ENCODE measurements at places on chromosomes 6 and 20.

DNA sequence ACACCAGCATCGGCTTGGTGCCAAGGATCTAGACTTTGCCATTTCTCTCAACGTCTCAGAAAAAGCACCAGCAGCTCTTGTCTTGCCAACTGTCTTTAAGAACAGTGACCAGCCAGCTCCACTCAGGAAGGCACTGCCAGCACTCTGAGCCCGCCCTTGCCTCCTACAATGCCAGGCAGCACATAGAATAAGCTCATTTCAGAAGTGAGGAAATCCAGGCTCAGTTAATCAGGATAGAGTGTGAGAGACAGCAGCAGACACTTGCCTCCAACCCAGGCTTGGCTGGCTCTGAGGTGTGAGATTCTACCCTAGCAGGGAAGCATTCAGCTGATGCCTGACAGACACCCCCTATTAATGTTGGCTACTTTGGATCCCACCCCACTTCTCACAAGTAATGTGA is 4.3 kb upstream of the SYNDIG1 start:
- DNase-seq: no peak

DNA sequence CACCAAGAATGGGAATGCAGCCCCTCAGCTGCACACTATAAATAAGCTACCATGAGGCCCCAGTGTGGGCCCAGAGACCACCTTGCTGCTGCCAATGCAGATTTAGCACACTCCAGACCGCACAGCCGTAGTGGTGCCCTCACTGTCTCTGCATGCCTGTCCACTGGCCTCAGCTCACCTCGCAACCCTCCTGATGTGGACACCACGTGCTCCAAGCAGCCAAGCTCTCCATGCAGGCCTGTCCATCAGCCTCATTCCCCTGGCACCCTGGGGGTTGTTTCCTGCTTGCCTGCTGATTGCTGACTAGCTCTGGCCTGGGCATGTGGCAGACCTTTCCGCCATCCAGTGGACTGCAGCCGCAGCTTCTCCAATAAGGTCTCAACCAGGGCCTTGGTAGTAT is 36.2 kb downstream of the ZBTB9 start:
- no peak for DNase-seq

DNA sequence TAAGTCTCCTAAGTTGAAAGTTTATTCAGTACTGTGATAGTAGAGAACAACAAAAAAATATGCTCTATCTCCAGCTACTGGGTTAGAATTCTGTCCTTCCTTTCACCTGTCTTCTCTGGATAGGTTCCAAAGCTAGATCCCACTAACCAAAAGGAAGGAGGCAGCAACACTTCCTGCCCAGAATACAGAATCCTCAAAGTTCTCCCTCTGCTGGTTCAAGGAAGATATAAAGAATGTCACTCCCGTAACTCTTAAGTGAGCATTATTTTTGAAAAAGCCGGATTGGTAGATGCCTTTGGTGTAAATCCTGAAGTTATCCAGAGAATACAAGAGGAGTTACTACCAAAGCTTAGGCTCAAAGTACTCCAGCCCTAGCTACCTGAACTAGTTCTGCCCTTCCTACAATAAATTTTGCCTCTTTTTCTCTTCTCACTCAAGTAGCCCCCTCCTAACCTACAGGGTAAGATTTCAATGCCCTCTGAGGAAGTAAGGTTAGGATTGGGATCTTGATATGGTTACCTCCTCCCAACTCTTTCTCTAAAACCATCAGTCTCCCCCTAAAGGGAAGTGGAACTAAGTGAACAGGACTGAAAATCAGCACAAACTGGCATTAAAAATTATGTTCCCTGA is 26.0 kb upstream of the CRIP3 start:
- no peak for DNase-seq

DNA sequence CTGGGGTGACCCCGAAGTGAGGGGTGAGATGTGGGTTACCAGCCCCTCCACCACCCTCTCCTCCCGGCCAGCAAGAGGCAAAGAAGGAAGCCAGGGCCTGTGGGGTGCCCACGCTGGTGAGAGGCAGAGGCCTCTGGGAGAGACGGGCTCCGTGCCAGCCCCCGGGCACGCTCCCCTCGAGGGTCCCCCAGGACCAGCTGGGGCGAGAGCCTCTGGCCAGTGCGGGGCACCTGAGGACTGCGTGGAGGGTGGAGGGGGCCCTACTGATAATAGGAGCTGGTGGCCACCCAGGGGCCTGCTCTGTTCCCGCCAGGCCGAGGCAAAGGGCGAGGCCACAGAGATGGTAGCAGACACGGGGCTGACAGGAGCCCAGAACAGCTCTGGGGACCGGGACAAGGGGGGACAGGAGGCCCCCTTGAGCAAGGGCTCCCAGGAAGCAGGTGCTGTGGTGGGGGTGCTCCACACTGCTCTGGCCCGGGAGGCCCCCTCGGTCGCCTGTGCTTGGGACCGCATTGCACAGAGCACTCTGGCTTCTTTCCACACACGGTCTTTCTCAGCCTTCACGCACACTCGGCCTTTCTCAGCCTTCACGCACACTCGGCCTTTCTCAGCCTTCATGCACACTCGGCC is 226.9 kb downstream of the TTLL2 start:
- no peak for DNase-seq

DNA sequence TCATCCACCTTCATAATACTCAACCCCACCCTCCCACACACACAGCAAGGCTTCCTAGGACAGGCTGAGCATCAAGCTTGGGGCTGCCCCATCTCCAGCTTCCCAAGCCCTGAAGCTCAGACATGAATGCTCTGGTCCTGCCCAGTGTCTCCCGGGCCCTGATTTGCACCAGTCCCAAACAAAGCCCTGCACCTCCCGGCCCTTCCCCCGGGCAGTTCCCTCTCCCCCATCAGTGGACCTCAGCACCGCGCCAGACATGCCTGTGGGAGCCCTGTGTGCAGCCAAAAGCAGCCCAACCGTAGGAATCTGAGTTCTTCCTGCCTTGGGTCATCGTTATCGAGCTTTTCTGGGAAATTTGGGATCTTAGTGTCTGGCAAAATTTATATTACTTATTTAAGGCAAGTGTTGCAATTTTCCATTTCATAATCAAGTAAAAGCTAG is 63.5 kb downstream of the THBS2 start:
- no peak for DNase-seq

DNA sequence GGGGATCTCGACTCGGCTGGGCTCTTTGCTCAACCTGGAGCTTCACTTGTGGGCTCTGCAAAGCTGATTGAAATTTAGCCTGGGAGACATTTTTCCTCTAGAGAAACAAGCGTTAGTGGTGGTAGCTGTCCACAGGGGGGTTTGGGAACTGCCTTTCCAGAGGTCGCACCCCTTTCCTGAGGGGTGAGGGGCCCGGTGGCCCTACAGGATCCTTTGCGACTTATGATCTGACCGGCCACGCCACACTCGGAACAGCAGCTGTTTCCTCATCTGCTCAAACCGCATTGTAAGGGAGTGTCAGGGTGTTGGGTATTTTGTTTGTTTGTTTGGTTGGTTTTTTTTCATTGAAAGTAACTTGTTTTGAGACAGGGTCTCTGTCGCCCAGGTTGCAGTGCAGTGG is 21.0 kb downstream of the PNLDC1 start:
- DNase-seq: no peak

DNA sequence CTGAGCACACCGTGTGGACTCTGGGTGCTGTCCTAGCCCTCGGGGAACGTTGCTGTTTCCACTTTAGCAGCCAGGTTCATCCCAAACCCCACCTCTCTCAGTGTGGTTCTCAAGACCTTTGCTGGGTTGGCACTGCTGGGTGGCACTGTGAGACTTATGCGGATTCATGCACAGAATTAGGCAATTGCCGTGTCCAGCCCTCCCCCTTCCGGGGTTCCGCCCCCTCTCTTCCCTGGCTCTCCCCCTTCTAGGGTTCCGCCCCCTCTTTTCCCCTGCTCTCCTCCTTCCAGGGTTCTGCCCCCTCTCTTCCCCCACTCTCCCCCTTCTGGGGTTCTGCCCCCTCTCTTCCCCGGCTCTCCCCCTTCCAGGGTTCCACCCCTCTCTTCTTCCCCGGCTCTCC is 39.8 kb upstream of the SLCO4A1 start:
- DNase-seq: no peak

GRCh38 chr6:35905841-35906498 is 14.9 kb downstream of the SRPK1 start:
- no peak for DNase-seq

- no peak for DNase-seq
These were observed 97.1 kb upstream of the TOP1 start for GRCh38 chr20:40931410-40932044.

DNA sequence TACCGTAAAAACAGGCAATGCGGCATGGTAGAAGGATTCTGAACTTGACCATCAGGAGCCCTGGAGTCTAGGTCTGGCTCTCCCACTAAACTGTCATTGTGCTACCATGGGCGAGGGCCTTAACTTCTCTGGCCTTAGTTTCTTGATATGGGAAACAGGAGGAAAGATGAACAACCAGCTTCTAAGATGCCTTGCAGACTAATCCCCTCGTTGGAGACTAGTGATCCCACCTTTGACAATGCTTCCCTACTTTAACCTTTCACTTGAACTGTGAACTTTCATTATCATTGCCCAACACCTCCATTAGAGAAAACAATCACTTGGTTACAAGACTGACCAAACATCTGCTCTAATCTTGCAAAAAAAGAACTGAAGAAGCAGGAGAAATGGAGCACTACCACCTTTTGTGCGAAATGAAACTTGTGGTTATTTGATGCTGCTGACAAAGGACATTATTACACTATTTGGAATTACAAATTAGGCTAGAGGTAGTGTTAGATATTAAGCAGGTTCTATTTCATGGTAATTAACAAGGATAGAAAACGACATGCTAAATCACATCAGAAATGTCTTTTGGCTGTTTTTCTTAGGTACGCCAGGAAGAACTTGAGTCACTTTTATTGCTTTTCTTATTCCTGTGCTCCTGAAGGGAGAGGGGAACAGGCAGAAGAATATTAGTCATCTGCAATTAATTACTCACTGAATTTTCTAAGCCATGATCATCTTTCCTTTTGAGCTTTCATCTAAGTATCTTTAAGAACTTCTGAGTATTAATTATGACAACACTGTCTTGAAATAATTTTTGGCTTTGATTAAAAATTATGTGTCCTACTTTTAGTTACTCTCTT is 39.1 kb upstream of the ARHGAP18 start:
- no peak for DNase-seq

DNA sequence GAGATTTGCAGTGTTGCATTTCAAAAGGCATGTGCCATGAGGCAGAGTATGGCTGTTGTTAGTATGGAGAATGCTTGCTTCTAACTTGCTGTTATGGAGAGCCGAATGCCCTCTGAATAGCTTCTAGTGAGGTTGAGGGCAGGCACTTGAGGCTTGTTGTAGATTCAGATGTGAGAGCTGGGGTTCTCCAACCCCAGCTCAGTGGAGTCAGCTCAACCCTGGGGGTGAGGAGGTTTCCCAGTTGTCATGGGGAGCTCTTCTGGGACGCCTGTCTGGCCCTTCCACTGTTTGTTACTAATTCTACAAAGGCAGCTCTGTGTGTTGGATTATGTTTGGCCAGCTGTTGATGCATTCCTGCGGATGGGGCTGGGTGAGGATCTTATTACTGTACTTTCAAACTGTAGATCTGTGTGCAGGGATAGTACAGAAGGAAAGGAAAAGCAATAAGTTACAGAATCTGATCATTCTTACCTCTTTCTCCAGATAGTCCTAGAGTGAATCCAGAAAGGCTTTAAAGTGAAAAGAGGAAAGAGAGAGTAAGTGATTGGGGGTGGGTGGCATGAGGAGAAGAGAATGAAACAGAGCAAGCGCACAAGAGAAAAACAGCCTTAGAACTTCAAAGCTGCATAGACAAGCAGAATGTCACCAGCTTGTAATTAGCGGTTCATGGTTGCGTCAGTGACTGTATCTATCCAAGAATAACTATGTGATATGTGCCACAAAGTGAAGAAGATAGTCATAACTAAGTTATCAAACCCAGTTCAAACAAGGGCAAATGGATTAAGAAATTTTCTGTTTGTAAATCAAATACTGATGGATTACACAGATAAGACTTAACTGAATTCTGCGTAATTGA is 148.7 kb downstream of the PRL start:
- no peak for DNase-seq

- DNase-seq: no peak
These were observed 23.5 kb downstream of the NOL7 start for GRCh38 chr6:13638626-13639025.

DNA sequence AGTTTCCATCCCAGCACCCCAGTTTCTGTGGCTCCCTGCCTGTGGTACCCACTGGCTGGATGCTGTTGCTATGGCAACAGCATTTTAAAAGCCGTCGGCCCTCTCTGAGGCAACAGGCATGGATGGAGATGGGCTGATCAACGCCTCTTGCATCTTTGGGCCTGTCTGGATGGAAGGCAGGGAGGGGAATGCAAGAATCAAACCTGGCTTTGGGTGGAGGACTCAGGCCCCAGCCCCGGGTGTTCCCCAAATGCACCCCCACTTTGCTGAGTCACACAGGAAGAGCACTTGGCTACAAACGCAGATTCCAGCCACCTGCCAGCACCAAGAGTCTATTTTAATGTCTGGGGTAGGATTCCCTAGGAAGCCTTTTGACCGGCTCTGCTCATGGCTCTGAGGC is 45.7 kb upstream of the TGM2 start:
- DNase-seq: no peak
